Substantia nigra (tissue), 51 donors: ENCODE measurements at places on chromosomes 3 and 15.

DNA sequence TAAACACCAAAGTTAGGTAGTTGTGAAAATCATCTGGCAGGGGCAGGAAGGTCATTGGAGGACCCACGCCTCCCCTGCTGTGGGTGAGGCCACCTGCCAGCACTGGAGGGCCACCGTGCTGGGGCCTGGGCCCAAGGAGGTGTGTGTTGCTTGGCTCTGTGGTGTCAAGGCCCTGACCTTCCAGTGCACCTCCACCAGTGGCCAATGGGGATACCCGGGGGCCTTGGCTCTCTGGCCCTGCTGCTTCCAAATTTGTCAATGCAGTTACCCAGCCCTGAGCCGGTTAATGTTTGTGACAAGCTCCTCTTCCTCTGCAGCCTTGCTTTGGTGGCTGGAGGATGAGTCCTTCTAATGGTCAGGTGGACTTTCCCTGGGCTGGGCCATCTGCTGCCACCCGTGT, 150.2 kb downstream of the KLF13 start:
- no peak for DNase-seq

- no peak for DNase-seq
These were observed 471 bp downstream of the NKIRAS1 start for GRCh38 chr3:23916152-23916885.

DNA sequence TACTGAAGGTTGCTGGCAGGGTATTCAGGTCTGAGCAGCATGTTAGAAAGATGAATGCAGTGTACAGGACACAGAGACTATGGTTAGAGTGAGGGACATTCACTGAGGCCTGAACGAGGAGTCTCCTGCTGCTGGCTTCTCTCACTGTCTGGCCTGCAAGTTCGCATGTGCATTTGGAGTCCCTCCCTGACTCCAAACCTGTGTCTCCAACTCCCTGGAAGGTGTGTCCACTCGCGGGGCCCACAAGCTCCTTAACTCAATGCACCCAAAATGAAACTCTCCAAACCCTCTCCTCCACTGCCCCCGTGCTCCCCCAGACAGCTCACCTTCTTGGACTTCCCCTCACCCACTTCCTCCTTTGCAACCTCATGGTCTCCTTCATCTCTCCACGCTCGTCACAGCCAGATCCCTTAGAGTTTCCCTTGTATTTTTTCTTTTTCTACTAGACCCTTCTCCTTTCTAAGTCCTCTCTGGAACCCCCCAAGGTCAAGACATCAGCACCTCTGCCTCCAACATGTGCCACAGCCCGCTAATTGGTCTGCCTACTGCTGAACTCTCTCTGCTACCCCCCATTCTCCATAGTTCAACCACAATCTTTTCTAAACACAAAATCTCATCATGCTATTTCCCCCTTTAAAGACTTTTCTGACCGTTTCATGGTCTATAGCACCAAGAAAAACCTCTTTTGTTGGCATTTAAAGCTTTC, 58.3 kb downstream of the HES1 start:
- DNase-seq: no peak

DNA sequence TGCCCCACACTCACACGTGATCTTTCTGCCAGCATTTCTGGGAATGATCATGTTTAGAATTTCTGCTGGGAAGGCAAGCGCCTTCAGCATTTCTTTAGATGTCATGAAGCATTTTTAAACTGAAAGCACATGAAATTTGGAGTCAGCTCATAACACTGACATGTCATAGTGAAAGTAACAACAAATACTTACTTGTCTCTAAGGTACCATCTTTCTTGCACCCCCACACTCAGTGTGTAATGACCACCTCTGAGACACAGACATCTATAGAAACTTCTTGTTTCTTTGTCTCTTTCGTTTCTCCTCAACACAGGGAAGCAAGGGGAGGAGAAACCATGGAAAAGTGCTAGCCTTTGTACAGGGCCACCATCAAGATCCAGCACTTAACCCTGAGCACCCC, 171.7 kb downstream of the RORA start:
- no peak for DNase-seq

GRCh38 chr3:8365541-8365940, 136.1 kb upstream of the LMCD1 start:
- DNase-seq: no peak
